ENCODE measurements at places on chromosomes 5 and 9.

GRCh38 chr5:178461004-178461730 lies 129.0 kb downstream of the COL23A1 start:
- peak; percentile 91 for DNase-seq

DNA sequence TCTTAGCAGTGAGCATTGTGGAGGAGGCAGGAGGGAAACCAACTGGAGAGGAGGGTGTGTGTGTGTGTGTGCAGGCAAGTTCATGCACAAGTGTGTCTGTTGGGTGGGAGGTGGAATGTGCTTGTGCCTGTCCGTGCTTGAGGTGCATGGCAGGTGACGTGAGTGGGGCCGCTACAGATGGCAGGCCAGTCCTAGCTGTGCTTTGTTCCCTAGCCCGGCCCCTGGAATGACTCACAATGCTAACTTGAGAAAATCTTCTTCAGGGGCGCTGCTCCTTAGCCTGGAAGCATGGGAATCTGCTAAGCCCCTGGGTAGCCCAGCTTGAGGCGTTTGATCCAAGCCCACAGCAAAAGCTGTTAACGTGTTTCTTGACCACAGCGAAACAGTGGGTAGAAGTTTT lies 25.0 kb upstream of the DMRT2 start:
- no peak for DNase-seq

DNA sequence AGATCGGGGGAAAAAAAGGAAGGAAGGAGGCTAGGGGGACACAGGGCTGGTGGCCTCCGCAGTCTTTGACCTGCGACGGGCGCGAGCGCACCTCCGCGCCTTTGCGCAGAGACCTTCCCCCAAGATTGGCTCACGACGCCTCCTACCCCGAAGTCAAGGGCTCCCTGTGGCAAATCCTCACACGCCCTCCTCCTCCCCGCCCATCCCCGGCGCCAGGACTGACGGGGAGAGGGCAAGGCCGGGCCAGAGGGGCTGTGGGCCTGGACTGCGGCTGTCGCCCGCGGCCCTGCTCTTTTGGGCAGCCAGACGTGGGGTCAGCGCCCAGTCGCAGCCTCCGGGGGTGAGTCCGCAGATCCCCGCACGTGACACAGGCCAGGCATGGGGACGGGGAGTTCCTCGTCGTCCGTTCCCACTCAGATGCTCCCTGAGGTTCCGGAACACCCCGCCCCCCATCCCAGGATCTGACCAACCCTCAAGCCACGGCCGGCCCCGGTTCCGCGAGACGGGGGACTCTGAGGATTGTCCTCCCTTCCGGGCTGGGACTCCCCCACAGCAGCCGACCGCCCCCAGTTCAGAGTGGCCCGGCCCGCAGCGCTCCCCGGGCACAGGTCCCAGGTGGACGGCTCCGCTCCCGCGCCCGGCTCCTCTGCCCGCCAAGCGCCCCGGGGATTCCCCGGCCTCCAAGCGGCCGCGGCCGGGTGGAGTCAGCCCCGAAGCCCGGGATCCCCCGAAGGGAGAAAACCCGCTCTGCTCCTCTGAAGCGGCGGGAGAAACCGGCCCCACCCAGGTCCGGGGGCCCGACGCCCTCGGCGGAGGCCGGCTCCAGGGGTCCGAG lies 543 bp upstream of the ANKRD33B start:
- DNase-seq, result peak; percentile 61

GRCh38 chr5:159422361-159422760 lies 92.1 kb upstream of the IL12B start:
- no peak for DNase-seq

- peak; percentile 19 for DNase-seq
Observed at GRCh38 chr5:124438903-124439281, 307.5 kb downstream of the ZNF608 start.

DNA sequence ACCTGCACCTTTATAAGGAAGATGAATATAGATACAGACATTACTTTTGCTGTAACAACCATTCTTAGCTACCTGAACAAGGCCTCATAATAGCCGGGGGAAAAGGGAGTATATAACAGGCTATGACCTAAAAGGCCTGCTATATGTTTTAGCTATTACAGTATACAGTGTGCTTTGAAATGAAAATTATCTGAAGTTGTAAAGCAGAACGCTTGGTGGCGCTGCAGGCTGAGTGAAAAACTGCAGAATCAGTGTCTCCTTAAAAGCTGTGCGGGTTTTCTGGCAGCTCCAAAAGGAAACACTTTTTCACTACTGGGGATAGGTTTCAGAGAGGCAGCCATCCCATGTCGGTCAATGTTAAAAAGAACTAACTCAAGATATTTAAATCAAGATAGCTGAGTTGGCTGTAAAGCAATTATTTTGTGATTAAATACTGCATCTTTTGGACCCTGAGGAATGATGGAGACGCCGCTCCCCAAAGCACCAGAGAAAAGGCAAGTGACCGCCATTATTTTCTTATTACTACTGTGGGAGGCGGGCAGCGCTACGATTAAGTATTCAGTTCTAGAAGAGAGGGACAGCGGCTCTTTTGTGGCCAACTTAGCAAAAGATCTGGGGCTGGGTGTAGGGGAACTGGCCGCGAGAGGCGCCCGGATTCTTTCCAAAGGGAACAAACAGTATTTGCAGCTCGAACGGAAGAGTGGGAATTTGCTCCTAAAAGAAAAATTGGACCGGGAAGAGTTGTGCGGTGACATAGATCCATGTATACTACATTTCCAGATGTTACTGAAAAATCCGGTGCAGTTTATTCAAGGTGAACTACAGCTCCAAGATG lies 5.9 kb downstream of the PCDHB6 start:
- DNase-seq, result peak; percentile 19

DNA sequence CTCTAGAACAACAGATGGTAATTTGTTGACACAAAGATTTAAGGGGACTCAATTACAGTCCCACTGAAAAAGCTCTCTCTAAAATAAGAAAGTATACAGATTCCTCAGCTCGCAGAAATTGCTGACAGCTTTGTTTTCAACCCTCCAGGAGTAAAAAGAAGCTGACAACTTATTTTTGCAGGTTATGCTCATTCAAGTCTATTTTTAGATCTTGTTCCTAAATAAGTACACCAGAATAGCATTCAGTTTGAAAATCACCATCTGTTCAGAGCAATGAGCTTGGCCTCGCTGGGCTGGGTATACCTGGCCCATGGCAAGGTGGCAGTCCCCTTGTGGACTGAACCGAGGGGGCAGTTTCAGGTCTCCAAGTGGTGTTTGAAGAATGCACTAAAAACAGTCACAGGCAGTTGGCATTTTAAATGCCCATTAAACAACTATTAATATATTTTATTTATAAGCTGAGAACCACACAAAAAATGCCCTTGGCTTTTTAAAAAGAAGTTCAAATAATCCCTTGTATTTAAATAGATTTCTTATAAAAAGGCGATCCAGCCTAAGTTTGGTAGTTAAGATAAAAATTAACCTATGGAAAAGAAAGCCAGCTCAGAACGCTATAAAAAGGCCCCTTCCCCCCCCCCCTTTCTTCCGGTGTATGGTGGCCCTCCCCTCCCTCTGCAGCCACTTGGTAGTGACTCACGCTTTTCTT lies 169.2 kb downstream of the AUH start:
- DNase-seq, result no peak

DNA sequence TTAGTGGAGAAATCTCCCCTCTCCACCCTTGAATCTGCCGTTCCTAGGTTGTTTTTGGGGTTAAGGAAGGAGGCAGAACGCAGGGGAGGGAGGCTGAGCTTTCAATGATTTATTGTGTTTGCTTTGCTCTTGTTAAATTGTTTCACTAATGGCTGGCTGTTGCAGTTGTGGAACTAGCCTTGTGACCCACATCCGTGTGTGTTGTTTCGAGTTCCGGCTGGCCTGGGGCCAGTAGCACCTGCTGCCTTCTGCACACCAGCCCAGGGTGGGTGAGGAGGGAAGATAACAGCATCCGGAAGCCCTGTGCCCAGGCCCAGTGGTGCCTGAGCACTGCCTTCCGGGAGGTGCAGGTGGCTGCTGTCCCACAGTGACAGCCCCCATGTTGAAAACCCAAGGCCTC lies 3.6 kb downstream of the ERGIC1 start:
- DNase-seq, result no peak

DNA sequence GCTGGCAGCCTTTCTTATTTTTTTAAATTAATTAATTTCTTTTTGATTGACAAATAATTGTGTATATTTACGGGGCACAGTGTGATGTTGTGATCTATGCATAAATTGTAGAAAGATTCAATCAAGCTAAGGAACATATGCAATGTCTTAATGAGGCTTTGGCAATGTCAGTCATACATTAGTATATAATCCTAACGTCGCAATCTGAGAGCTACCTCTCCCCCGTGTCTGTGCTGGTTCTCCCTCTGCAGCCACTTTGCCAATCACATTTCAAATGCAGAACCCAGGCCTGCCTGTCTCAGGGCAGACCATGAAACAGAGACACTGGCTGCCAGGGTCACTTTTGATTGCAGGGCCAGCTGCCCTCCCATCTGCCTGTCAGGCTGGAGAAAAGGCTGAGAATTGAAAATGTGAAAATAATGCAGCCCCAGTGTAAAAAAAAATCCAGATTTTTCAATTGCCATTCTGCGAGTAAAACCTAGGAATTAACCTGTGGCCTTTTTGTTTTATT lies 56.3 kb downstream of the SLC24A2 start:
- DNase-seq, result no peak

DNA sequence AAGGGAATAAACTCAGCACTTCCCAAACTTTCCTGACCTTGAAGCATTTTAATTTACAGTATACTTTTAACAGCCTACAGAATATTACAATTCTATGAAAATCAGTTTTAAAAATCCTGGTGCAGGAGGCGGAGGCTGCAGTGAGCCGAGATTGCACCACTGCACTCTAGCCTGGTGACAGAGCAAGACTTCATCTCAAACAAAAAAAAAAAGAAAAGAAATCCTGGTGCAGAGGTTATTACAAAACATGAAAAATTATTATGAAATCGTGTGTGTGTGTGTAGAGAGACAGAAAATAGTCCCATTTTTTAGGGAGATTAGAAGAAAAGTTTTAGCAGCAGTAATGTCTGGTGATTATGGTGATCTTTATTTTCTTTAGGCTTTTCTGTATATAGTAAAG lies 26.9 kb downstream of the GOLPH3 start:
- DNase-seq, result no peak

- no peak for DNase-seq
Observed at GRCh38 chr5:154757814-154758406, 2.7 kb downstream of the LARP1 start.

- peak; percentile 73 for DNase-seq
Observed at GRCh38 chr9:36980148-36980974, 53.7 kb downstream of the PAX5 start.

Measured in ELF-1 (cell line).